Natural killer cell treated with Interleukin-12 subunit alpha and Interleukin-12 subunit beta and Interleukin-15 and Interleukin-18, amount 100 ng/mL, for 72 hours (primary cell): ENCODE measurements at places on chromosomes 5 and 9. TPM values are rescaled to one million over a fixed set of nuclear protein-coding genes. Genes with fewer than 3 reads are reported as not detected.

DNA sequence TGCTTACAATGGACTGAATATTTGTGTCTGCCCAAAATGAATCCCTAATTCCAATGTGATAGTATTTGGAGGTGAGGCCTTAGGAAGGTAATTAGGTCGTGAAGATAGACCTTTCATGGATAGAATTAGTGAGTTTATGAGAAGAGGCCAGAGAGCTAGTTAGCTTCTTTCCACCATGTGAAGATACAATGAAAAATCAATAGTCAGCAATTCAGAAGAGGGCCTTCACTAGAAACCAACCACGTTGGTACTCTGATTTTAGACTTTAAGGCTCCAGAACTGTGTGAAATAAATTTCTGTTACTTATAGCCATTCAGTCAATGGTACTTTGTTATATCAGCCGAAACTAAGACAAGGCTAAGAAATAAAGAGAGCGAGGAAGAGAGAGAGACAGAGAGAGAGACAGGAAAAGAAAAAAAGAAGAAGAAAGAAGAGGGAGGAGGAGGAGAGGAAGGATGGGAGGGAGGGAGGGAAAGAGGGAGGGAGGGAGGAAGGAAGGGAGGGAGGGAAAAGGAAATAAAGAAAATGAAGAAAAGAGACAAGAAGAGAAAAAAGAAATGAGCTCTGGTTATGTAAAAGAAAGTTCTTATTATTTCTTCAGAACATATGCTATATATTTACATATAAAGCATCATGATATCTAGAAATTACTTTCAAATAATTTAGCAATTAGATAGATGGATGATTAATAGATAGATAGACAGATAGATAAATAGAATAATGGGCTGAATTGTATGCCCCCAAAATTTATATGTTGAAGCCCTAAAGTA, 1725.3 kb downstream of the EFNA5 start:
- H3K4me3 ChIP-seq: no peak overlapping the region
- no peaks in the 10 kb centered on the region for H3K4me1 ChIP-seq
- no peaks in the 10 kb centered on the region for H3K27me3 ChIP-seq
- no peaks in the 10 kb centered on the region for H3K36me3 ChIP-seq
- no peak for DNase-seq
- no peak overlapping the region for H3K27ac ChIP-seq

MVB12B gene
- total RNA-seq: 13.3 TPM

- H3K4me1 ChIP-seq: no peaks in the 10 kb centered on the region
- no peak overlapping the region for H3K27ac ChIP-seq
- no peak for DNase-seq
- no peak overlapping the region for H3K4me3 ChIP-seq
- peaks cover 15% of the 10 kb centered on the region for H3K27me3 ChIP-seq
Measured at GRCh38 chr5:58477760-58478376, 13.4 kb upstream of the GAPT start.

DNA sequence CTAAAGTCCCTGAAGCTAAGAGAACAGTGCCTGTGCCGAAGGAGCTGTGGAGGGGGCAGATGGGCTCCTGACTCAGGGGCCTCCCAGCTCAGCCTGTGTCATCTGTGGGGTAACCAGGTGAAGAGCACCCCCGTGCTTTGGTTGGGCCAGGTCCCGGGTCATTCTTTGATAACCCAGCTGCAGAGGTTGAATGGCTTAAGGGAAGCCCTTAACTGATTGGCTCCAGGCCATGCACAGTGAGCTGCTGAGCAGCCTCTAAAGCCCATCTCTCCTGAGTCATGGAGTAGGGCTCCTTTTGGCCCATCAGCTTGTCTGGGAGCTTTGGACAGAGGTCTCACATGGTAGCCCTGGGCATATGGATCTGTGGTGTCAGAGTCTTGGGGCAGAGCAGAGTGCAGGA, 28.7 kb downstream of the COL27A1 start:
- no peaks in the 10 kb centered on the region for H3K4me1 ChIP-seq
- DNase-seq: no peak
- no peaks in the 10 kb centered on the region for H3K36me3 ChIP-seq
- H3K27me3 ChIP-seq: peaks cover 7% of the 10 kb centered on the region
- H3K27ac ChIP-seq: no peak overlapping the region

JADE2 gene
- total RNA-seq: 70.8 TPM

GAS1 gene
- total RNA-seq: 0.53 TPM

DNA sequence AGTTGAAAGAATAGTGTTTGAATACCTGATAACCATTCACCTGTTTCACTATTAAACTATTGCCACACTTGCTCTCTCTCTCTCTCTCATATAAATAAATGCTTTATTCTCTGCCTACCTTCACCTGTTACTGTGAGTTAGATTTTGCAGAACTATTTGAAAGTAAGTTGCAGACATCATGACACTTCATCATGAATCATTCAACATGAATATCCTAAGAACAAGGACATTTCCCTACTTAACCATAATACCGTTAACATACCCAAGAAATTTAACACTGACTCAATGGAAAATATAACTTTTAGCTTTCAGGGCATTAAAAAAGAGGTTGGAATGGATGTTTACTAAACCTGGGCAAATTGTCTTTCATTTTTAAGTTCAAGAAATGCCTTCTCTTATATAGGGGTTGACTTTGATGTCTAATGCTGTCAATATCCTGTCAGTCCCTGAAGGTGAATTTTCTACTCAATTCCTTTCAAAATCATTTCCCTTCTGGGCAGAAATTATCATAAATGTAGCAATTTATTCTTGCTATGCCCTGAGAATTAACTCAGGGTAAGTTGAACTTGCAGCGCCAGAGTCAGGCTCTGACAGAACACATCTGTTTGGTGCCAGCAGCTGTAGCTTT, 582.6 kb upstream of the TLE4 start:
- H3K27ac ChIP-seq: no peak overlapping the region
- no peak overlapping the region for H3K4me3 ChIP-seq
- H3K27me3 ChIP-seq: no peaks in the 10 kb centered on the region
- no peaks in the 10 kb centered on the region for H3K4me1 ChIP-seq
- no peaks in the 10 kb centered on the region for H3K36me3 ChIP-seq
- no peak for DNase-seq

- no peaks in the 10 kb centered on the region for H3K4me1 ChIP-seq
- no peak within 1 kb of the TSS for H3K4me3 ChIP-seq
- H3K27ac ChIP-seq: no peak within 1 kb of the TSS
- H3K36me3 ChIP-seq: no peaks in the 10 kb centered on the region
- no peak for DNase-seq
Measured at GRCh38 chr5:1201327-1202025, at the start of gene SLC6A19. TSS of gene SLC6A19 (plus strand) at chr5:1201595. CDS start at chr5:1201651, 56 bp downstream.

DNA sequence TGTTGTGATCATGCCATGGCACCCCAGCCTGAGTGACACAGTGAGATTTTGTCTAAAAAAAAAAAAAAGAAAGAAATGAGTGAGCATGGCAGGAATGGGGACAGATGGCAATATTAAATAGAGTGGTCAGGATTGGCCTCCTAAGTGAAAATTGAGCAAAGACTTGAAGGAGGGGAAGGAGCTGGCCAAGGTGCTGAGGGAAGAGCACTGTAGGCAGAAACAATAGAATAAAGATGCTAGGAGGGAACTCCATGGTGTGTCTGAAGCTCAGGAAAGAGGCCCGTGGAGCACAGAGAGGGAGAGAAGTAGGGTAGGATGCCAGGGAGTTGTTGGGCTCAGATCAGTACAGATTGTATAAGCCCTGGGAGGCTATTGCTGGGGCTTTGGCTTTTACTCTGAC, 64.4 kb upstream of the PCAT7 start:
- no peak overlapping the region for H3K4me3 ChIP-seq
- no peaks in the 10 kb centered on the region for H3K36me3 ChIP-seq
- H3K27ac ChIP-seq: no peak overlapping the region
- peaks cover 19% of the 10 kb centered on the region for H3K27me3 ChIP-seq
- no peaks in the 10 kb centered on the region for H3K4me1 ChIP-seq
- no peak for DNase-seq

CD180 gene
- total RNA-seq: 0.14 TPM

LRRC19 gene
- not detected for total RNA-seq

- no peak overlapping the region for H3K4me3 ChIP-seq
- DNase-seq: no peak
- no peaks in the 10 kb centered on the region for H3K4me1 ChIP-seq
Measured at GRCh38 chr5:139825690-139826089, 30.1 kb downstream of the PSD2 start.
